ENCODE measurements at places on chromosomes 3 and 15.
A peak's percentile ranks its signal among the peaks of the same experiment; 100 is the strongest.

GRCh38 chr3:66693461-66694031 is 192.7 kb upstream of the LRIG1 start:
- peak; percentile 56 for DNase-seq

DNA sequence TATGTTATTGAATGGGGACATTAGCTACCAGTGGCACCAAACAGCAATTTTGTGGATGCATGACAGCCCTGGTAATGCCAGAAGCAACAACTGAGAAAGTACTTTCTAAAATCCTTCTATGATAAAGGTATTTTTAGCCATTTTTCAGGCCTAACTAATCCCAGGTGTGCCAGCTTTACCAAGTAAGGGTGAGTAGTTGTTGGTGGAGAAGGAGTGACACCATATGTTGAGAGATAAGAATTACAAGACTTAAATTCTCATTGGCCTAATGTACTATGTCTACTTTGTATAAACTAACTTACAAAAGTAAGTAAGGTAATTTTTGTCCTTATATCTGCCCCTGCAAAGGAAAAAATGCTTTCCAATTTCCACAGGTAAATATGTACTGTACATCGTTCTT is 4.1 kb upstream of the COX17 start:
- DNase-seq = no peak

DNA sequence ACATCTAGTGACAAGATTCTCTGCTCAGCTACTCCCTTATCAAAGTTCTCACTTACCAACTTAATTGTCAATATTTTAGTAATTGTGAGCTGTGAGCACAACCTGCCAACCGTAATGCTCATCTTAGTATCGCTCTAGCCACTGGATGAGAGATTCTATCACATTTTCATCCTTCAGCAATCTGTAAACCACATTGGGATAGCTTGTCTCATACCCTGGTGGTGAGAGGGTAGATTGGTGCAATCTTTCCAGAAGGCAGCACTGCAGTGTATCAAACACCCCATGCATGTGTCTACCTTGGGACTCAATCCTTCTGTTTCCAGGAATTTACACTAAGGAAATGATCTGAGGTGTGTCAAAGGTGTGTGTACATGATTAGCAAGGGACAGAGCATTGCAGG is 18.9 kb upstream of the ATP8B4 start:
- DNase-seq = no peak

DNA sequence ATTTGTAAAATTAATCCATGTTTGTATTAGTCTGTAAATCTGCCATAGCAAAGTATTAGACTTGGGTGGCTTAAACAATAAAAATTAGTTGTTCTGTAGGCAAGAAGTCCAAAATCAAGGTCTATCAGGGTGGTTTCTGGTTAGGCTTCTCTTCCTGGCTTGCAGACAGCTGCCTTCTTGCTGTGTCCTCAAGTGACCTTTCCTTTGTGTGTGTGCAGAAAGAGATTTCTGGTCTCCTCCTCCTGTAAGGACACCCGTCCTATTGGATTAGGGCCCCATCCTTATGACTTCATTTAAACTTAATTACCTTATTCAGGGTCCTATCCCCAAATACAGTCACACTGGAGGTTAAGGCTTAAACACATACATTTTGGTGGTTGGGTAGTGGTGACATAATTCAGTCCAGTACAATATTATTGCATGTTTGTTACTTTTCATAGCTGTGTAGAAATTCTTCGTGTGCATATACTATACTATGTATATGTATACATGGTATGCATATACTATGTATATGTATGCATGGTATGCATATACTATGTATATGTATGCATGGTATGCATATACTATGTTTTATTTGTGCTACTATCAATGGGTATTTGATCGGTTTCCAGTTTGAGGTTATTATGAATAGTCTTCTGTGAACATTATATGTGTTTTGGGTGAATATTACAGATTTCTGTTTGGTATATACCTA is 57.9 kb upstream of the RNU6-1 start:
- DNase-seq = no peak

DNA sequence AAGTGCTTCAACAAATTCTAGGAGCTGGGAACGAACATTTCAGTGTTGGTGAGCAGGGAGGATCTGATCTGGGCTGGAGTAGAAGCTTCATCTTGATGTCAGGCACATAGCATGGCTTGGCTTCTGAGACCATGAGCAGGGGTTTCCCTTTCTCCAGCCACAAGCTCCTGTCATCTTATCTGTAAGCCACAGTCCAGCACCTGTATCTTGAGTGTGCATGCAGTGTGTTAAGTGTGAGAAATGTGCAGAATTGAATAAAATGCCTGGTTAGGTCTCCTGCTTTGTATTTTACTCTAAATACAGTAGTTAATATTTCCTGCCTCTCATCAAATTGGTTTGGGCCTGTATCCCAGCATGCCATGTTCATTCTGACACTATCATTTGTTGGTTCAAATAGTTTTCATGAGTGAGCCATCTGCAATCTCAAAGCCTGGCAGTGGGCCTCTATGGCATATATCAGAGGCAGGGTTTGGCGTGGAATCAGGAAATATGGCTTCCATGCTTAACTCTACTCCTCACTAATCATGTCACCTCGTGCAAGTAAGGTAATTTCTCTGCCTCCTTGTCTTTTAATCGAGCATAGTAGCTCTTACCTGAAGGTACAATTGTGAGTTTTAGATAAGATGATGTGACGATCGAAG is 43.3 kb downstream of the TLNRD1 start:
- no peak for DNase-seq

DNA sequence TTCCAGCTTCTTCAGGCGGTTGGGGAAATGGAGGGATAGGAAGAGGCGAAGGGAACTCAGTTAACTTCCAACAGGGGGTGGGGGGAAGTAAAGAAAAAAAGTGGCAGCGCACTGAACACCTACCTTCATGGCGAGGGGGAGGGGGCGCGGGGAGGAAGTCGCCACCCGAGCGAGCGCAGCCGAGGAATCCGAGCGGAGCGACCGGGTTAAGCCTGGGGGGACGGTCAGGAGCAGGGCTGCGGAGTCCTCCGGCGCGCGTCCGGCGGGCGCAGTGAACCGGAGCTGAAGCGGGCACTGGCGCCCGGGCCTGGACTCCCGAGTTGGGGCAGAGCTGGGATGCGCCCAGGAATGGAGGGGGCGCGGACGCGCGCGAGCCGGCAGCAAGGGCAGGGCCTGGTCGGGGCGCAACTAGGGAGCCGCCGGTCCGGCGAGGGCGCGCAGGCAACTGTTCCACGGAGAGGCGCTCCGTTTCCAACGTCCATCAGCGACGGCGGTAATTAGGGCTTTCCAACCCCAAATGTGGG is at the start of gene WNT5A:
WNT5A (minus strand) TSS at position 450 of the 524 bp plus-strand sequence; CDS start at position 129, 321 bp downstream.
- DNase-seq = peak; percentile 59

GRCh38 chr3:31213869-31214486 is 318.7 kb upstream of the STT3B start:
- no peak for DNase-seq

DNA sequence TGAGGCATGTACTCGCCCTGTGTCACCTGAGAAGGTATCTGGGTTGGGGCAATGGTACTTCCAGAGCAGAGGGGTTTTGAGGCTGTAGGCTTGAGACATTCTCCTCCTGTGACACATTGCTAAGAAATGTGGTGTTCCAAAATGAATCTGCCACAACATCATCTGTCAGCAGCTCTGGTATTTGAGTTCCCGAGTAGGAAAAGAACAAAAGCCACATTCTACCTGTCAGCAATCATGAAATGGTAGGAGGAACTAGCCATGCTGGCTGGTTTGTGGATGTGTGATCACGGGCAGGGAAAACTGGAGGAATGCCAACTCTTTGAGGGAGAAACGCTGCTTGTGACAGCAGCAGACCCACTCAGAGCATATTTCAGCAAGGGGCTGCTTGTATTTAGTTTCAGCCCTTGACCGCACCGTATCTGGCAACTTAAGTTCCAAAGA is 579.4 kb upstream of the TBL1XR1 start:
- peak; percentile 17 for DNase-seq

GRCh38 chr15:99057697-99058420 is 47.0 kb upstream of the SYNM start:
- no peak for DNase-seq

GRCh38 chr15:41690636-41691035 is 30.4 kb downstream of the MGA start:
- no peak for DNase-seq

DNA sequence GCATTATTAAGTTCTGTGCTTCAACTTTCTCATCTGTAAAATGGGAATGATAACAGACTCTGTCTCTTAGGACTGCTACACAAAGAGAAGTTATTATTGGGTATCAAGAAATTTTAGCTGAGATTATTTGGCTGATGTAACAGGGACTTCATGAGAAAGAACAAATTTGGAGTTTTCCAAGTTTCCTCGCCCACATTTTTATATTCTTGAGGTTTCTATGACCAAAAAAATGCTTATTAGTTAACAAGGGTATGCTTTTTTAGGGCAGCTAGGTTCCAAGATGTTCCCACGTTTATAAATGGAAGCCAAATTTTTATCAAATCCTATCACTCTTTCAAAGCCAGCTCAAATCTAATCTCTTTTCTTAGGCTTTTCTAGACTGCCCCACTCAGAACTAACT is 50.6 kb upstream of the C3orf80 start:
- no peak for DNase-seq

GRCh38 chr3:31077826-31078225 is 183.4 kb upstream of the GADL1 start:
- no peak for DNase-seq

- no peak for DNase-seq
Observed at GRCh38 chr3:157671656-157672055, 168.4 kb upstream of the VEPH1 start.

DNA sequence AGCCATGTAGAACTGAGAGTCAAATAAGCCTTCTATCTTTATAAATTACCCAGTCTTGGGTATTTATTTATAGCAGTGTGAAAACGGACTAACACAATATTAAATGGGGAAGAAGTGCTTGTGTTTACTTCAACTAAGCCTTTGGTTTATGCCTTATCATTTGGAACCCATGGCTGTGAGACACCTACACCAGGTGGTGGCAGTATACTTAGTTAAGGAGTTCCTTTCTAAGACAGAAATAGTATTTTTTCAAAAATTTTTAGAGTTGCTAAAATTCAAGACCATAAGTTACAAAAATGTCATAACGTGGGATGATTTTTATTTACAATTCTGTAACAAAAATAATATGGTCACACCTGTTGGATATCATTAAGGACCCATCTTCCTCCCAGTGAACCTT is 354.5 kb upstream of the SOX14 start:
- no peak for DNase-seq

- no peak for DNase-seq
Observed at GRCh38 chr15:72160696-72161245, 36.8 kb downstream of the GRAMD2A start.

DNA sequence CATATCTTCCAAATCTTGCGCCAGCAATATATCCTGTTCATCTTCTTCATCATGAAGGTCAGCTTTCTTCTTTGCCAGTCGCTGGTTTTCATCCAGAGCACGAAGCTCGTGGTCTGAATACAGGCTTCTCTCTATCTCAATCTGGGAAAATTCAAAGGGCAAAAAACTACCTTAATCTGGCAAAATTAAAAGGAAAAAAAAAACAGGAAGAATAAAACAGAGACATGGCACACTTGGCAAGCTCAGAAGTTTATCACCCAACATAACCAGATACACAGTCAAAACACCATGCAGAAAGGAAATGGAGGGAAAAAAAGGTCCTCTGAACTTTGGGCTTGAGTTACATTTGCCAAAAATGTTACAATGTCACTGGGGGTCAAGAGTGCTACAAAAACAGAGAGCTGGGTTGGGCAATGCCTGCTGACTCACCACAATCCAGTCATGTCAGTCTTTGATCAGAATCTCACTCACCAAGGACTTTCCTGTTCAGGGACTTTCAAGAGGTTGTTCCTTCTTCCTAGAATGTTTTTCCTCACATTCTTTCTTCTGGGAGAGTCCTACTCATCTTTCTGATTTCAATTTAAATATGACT is 1.5 kb downstream of the MRPL46 start:
- no peak for DNase-seq

DNA sequence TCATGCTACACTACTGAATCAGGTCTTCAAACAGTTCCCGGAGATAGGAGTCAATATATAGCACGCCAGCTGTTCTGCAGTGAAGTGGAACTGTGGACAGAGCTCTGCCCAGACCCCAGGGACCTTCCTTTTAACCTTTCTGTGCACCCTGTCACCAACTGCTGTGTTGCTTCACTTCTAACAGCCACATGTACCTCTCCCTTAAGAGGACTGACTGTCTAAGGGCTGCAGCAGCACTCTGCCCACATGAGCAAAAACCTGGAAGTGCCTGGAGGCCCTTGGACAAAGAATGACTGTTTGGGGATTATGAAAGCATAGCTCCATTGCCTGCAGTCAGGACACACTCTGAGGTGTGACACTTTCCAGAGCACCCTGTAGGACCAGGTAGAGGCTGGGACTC is 88.3 kb upstream of the CTNNB1 start:
- DNase-seq = no peak

GRCh38 chr3:192953926-192954325 is 36.3 kb upstream of the MB21D2 start:
- no peak for DNase-seq

- no peak for DNase-seq
Observed at GRCh38 chr15:66625974-66626373, 60.2 kb upstream of the LCTL start.

- peak; percentile 85 for DNase-seq
Observed at GRCh38 chr3:48428572-48429316, 1.1 kb downstream of the PLXNB1 start.

DNA sequence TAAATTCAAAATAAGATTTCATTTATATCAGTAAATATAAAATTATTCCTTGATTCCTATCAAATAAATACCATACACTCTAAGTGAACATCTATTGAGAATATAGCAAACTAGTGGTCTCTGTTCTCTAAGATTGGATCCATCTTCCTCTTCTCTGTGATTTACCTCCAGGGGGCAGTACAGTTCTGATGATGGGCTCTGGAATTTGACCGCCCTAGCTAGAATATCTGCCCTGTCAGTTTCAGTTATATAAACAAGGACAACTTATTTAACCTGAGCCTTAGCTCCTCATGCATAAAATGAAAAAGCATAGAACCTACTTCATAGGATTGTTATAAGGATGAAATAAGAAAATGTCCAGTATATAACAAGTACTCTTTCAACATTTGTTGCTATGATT is 171.1 kb upstream of the CCDC54 start:
- peak; percentile 33 for DNase-seq

GRCh38 chr3:78765671-78766485 is 1001.9 kb downstream of the ROBO1 start:
- DNase-seq = no peak

All from body of pancreas (tissue), 4 donors.